ENCODE measurements at places on chromosomes 2 and 18. TPM values are rescaled to one million over a fixed set of nuclear protein-coding genes. Genes with fewer than 3 reads are reported as not detected.

GRCh38 chr2:29232041-29232440 is 116.8 kb downstream of the CLIP4 start:
- peak; percentile 26 for DNase-seq

Gene GPD2
- 24.0 TPM for polyA plus RNA-seq

DNA sequence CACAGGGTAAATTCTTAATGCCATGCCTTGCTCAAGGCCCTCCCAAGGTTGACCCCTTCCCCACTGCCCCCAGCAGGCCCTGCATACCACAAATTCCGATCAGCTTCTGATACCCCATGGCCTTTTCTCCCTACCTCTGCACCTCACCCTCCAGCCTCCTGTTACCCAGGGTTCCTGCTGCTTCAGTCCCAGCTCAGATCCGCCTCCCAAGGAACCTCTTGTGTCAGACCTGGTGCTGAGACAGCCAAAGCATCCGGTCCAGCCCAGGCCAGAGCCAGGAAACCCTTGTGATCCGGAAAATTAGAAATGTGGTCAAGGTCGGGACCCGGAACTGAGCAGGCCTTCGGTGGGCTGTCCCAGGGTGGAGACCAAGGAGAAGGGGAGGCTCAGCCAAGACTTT is 231.3 kb downstream of the BCL2 start:
- DNase-seq, result no peak

Gene TRIM54
- 136 TPM for polyA plus RNA-seq

Gene GLB1L
- polyA plus RNA-seq, result 0.55 TPM

DNA sequence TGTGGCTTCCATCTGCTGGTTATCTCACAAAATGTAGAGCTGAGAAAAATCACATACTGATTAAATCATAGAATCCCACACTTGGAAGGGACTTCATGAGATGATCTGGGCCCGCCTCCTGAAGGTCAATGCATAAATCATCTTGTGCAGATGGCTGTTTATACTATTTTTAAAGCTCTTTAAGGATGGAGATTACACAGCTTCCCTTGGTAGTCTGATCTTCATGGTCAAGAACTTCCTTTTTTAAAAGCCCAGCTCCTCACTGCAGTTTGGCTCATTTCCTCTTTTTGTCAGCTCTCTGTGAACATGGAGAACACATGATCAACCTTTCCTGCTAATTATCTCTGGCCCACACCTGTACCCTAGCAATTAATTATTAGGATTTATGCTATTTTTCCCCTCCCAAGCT is 25.9 kb downstream of the GCG start:
- no peak for DNase-seq

Gene SPATA3
- polyA plus RNA-seq, result not detected

DNA sequence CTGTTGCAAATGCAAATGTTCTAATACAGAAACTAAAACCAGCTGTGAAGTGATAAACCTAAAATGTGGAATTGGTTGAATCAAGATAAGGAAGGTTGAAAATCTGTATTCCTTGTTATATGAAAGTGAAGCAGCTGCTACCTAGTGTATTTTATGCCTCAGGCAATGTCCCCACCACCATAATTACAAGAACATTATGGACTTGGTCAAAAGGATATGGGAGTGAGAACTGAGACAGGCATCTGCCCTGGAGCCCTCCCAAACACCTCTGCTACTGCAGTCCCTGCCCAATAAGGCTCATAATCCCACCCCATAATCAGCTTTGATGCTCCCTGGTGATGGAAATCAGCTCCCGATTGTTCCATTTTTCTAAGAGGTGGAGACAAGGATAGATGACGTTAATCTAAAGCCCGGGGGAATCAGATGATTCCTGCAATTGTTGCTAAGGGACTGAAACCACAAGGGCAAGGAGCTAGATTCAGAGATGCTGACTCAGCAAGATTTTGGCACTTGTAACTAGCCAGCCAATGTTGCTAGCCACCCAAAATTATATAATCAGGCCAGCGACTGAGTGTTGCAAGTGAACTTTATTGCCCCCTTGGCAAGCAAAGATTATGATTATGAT is 69.5 kb downstream of the EVA1A start:
- no peak for DNase-seq

All from psoas muscle (tissue), 8 donors.